ENCODE measurements at places on chromosomes 5 and 9.

DNA sequence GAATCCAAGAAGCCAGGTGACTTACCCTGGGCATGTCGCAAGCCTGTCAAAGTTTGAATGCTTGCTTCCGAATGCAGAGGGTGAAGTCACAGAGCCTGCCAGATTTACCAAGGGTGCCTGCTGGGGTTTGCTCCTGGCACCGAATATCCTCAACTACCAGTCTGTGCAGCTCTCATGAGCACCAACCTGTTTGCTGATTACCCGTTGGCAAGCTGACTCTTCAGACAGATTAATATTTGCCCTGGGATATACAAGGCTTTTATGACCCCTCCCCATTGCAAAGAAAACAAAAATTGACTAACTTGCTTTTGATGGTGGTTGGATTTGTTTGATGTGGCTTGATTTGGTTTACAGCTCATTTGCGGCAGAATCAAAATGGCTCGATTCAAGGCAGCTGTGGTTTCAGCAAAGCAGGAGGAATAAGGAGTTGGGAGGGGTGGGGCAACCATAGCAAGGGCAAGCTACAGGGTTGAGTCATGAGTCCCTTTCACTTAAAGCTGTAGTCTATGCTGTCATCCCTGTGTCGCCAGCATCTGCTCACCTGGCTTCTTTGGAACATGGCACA lies 82.3 kb upstream of the AGXT2 start:
- DNase-seq = no peak

- no peak for DNase-seq
These were observed 542.4 kb downstream of the RAB3C start for GRCh38 chr5:59125011-59125961.

- no peak for DNase-seq
These were observed 778 bp upstream of the PPP6C start for GRCh38 chr9:125190361-125190801.

DNA sequence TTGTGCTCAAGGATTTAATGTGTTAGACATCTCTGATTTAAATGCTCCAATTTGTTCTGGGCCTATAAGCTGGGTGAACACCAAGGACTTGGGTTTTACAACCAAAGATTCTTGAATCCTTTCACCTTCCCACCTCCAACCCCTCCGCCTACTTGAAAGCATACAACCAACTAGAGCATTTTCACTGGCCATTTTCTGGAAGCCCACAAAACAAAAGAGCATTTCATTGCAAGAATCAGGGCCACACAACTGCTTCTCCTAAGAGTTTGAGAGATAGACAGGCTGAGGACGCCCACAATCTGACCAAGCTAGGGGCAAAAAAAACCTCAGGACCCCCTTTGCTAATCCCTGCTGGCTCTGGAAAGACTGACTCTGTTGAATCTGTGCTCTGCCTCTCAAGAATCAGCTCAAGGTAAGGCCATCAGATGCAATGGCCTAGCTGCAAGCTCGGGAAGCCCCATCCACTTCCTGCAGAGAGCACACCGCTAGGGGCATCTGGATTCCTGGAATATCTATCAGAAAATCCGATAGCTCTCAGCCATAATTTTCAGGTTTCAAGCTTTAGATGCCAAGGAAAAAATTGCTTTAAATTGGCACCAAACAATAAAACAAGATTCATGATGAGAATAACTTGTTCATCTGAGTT lies 57.7 kb downstream of the RETREG1 start:
- DNase-seq = no peak

- DNase-seq = no peak
These were observed 1.3 kb upstream of the ERMP1 start for GRCh38 chr9:5834214-5834613.

GRCh38 chr5:90590-91547 lies 1.1 kb upstream of the PLEKHG4B start:
- no peak for DNase-seq

- peak; percentile 62 for DNase-seq
These were observed 893 bp upstream of the SH2D3C start for GRCh38 chr9:127779136-127779981.

DNA sequence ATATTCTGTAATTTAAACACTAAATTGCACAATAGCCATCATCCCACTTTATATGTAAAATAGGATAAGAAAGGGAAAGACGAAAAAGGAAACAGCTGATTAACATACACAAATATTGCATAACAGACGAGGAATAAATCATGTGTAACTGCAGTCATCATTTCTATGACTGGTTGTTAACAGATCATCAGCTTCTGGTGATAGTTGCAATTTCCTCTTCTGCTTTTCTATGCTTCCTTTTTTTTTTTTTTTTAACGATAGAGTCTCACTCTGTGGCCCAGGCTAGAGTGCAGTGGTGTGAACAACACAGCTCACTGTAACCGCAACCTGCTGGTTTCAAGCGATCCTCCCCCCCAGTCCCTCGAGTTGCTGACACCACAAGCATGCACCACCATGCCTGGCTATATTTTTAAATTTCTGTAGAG lies 22.5 kb upstream of the JAKMIP2 start:
- DNase-seq = no peak

GRCh38 chr5:172178301-172178987 lies 9.6 kb downstream of the STK10 start:
- DNase-seq = no peak

GRCh38 chr9:93431539-93432105 lies 19.9 kb upstream of the FAM120A start:
- no peak for DNase-seq

DNA sequence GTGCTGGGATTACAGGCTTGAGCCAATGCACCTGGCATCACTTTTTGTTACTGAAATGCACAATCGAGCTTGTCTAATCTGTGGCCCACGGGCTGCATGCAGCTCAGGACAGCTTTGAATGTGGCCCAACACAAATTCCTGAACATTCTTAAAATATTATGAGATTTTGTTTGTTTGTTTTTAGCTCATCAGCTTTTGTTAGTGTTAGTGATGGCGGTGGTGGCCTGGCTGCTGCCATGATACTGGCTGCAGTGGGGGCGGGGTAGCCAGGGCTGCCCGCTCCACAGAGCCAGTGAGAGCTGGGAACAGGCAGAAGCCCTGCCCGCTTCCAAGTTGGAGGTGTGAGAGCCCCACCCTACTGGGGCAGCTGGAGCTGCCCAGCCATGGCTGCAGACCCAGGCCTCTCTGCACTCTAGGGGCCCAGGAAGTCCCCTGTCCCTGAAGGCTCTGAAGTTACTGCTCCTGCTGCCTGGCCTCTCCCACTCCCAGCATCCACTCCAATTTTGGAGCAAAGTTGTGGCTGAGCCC lies 76.6 kb upstream of the SHB start:
- no peak for DNase-seq

GRCh38 chr9:113393281-113393680 lies 7.8 kb downstream of the ALAD start:
- no peak for DNase-seq

DNA sequence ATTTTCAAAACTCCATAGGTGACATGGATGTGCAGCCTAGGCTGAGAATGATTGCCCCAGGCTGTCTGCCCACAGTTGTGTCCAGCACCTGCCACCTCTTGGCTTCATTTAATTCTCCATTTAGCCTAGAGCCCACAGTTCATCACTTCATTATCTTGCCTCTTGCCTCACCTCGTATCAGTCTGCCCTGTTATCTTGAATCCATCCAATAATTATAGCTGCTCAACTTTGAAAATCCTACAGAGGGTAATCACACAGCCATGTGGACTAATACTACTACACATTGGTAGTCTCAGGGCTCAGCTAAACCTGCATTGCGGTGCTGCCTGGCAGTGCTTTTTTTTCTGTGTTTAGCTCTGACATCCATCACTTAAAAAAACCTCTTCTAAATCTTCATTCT lies 7.4 kb downstream of the UGCG start:
- no peak for DNase-seq

- DNase-seq = no peak
These were observed 1.7 kb downstream of the PTAR1 start for GRCh38 chr9:69757996-69758675.

DNA sequence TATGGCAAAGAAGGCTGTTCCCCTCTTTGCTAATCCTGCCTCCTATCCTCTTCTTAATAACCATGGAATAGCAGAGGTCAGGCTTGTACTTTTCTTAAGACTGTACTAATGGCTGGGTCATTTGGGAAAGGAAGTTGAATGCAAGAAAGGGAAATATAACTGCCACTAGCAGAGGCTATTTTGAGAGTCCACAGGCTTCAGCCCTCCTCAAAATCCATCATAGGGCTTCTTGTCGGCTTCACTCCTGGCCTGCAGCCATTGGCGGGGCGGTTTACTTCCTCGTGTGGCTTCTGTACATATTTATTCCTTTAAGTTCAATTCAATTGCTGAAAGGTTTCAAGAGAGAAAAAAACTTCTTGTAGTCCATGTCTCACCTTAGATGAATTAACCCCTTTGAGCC lies 2.8 kb upstream of the PARP8 start:
- DNase-seq = no peak

GRCh38 chr5:71986101-71986500 lies 121.2 kb upstream of the MAP1B start:
- no peak for DNase-seq

DNA sequence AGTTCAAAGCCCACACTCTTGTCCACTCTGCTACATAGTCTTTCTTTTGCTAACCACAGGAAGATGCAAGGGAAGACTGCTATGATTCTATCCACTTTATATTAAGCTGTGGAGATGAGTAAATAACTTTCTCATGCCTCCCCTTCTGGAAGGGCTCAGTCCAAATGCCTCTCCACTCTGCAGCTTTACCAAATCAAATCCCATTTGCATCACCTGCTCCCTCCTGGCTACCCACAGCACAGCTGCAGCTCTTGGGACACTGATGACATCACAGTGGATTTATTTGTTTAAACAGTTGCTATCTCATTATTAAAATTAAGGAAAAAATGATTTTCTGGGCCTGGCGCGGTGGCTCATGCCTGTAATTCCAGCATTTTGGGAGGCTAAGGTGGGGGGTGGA lies 1544.9 kb upstream of the WWC1 start:
- no peak for DNase-seq

GRCh38 chr5:773517-774264 lies 10.8 kb downstream of the ZDHHC11B start:
- DNase-seq = no peak

GRCh38 chr9:95981761-95982390 lies 106.4 kb downstream of the ERCC6L2 start:
- no peak for DNase-seq

GRCh38 chr5:168946363-168946762 lies 354.6 kb downstream of the SLIT3 start:
- no peak for DNase-seq

GRCh38 chr5:96492459-96493047 lies 59.5 kb upstream of the PCSK1 start:
- no peak for DNase-seq

DNA sequence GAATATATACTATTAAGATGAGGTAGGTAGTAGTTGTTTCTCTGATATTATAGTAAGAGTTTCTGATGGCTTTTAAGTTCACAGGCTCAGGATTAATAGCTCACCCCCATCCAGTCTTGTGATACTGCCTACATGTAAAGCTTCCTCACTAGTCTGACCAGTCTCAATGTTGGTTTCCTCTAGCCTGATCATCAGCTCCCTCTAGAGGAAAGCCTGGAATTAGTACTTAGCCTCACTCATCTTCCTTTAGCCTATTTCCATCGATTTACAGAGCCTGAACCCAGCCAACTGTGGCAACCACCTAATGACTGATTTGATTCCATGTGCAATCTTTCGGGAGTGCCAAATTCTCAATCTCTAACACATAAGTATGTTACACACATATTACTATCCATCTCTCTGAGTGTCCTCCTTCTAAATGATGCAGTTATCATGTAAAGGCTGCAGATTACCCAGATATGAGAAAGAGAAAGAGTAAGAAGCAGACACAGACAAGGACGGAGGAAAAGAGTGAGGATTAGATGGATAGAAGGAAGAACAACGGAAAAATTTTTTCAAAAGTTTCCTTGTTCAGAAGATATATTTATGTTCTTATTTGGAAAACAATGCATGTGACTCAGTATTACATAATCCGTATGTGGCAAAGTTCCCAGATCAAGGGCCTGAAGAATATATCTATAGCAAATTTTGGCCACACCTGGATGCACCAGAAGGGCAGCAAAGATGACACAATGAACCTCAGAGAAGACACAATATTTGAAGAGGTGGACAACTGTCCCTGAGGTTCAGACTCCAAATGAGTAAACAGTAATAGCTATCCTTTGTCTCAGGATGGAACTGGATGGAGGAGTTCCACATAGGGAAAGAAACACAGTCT lies 333.7 kb downstream of the ELAVL2 start:
- no peak for DNase-seq

- DNase-seq = no peak
These were observed 256.3 kb upstream of the C9orf72 start for GRCh38 chr9:27829621-27830020.

GRCh38 chr9:138099803-138100598 lies 222.4 kb downstream of the CACNA1B start:
- DNase-seq = no peak

- no peak for DNase-seq
These were observed 7.6 kb upstream of the FAM163B start for GRCh38 chr9:133616643-133617405.

- DNase-seq = no peak
These were observed 70.3 kb downstream of the UGCG start for GRCh38 chr9:111966861-111967291.

GRCh38 chr5:123790226-123790625 lies 278.2 kb downstream of the CSNK1G3 start:
- no peak for DNase-seq

DNA sequence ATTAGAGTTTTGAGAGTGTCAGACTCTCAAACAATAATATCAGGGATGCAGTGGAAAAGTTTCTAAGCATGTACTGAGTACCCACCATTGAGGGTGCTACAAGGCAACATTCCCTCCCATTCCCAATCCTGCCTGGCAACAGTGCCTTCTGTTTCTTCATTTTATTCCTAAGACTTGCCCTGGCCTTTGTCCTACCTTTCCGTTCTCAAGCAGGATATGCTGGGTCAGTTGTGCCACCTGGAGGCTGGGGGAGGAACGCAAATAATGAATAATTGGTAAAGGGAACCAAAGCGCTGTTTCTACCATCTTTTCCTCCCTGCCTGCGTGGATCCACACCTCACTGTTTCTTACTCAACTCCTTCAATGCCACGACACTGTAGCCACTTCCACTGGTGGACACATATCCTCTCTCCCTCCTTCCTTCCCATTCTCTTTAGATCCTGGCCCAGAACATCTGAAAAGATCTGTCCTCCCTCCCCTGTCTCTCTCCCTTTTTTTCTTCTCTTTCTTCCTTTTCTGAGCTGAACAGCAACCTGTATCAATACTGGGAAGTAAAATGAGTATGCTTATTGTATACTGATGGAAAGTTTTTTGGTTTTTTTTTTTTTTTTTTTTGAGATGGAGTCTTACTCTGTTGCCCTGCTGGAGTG lies 149.5 kb downstream of the C9orf152 start:
- no peak for DNase-seq

GRCh38 chr5:121086671-121087070 lies 622.6 kb downstream of the PRR16 start:
- no peak for DNase-seq

GRCh38 chr5:172111852-172112225 lies 76.2 kb downstream of the STK10 start:
- DNase-seq = peak; percentile 62

DNA sequence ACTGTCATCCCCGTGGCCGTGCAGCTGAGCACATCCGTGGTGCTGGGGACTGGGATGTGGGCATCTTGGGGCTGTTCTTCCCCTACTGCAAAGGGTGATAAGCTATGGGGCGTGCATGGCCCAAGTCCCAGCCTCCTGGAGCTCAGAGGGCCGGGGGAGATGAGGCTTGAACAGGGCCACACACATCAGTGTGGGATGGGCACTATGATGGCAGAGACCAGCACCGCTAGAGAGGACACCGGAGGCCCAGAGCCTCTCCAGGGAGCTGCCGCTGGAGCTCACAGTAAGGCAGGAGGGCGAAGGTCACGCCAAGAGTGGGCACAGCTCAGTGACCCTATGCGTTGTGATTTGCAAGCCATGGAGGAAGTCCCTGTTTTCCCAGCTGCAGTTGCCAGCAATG lies 63.5 kb downstream of the OLFM1 start:
- no peak for DNase-seq
